ENCODE measurements at places on chromosomes 4 and X. TPM values are rescaled to one million over a fixed set of nuclear protein-coding genes. Genes with fewer than 3 reads are reported as not detected.

ATP1B4 gene
- total RNA-seq: not detected

ARHGAP4 gene
- total RNA-seq: 1.4 TPM

GDPD2 gene
- not detected for total RNA-seq

YY2 gene
- total RNA-seq: 2.0 TPM

CENPE gene
- total RNA-seq: 5.6 TPM

ZNF518B gene
- total RNA-seq: 4.1 TPM

RPL34 gene
- total RNA-seq: 919 TPM

RBM46 gene
- total RNA-seq: not detected

GAGE12C gene
- not detected for total RNA-seq

MND1 gene
- total RNA-seq: 14.4 TPM

OPRPN gene
- not detected for total RNA-seq

PDGFC gene
- 3.4 TPM for total RNA-seq

CABS1 gene
- total RNA-seq: not detected

ANXA3 gene
- 59.6 TPM for total RNA-seq

PRIMPOL gene
- 7.1 TPM for total RNA-seq

NDST3 gene
- not detected for total RNA-seq

CLCN5 gene
- total RNA-seq: 3.5 TPM

TRIM60 gene
- not detected for total RNA-seq

TCEAL7 gene
- not detected for total RNA-seq

IL1RAPL2 gene
- not detected for total RNA-seq

RRH gene
- 0.06 TPM for total RNA-seq

ACOX3 gene
- 9.8 TPM for total RNA-seq

EDA gene
- total RNA-seq: 0.76 TPM

CTSO gene
- 1.1 TPM for total RNA-seq

ERCC6L gene
- 14.3 TPM for total RNA-seq

RHOXF1 gene
- total RNA-seq: not detected

SLC7A11 gene
- 33.1 TPM for total RNA-seq

RAB39B gene
- 0.85 TPM for total RNA-seq

RPL9 gene
- total RNA-seq: 947 TPM

TLR1 gene
- total RNA-seq: 0.89 TPM

GLRA2 gene
- total RNA-seq: not detected

LDB2 gene
- total RNA-seq: not detected

MAGEB17 gene
- total RNA-seq: not detected

SATL1 gene
- total RNA-seq: not detected

GABRE gene
- 15.9 TPM for total RNA-seq

MAGEB2 gene
- not detected for total RNA-seq

SCML1 gene
- 6.7 TPM for total RNA-seq
